Stimulated activated CD8-positive, alpha-beta memory T cell treated with anti-CD3 and anti-CD28 coated beads, Interleukin-2, amount 100 ng/mL, for 1 hour (primary cell): ENCODE measurements at places on chromosomes 5 and 9.

DNA sequence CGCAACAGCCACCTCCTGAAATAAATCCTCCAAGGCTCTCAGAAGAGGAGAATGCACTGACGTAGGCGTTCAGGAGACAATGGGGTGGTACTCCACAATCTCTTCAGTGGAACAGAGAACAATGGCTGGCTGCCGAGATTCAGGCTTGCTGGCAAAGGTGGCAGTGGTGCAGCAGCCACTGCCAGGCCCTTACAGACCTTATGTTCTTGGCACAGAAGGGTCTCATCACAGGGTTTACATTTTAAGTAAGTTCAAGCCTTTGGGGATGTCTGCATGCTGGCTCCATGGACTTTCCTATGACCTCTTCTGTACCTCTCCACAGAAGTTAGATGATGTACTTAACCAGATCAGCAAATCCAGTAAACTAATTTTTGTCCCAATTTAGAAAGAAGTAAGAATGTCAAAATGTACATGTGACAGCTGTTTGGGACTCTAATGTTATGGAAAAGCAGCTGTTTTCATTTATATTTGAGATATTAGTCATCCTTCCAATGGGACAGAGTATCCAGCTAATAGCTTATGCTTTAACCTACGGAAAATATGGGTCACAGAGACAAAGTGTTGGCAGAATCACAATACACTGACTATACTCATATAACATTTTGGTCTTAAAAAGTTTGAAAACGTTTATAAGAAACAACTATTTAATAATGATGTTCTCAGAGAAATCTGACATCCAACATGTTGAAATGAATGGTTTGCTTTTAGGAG, 180.9 kb downstream of the MAPKAP1 start:
- DNase-seq: no peak

GRCh38 chr5:163773226-163773625, 267.8 kb downstream of the MAT2B start:
- DNase-seq: no peak

DNA sequence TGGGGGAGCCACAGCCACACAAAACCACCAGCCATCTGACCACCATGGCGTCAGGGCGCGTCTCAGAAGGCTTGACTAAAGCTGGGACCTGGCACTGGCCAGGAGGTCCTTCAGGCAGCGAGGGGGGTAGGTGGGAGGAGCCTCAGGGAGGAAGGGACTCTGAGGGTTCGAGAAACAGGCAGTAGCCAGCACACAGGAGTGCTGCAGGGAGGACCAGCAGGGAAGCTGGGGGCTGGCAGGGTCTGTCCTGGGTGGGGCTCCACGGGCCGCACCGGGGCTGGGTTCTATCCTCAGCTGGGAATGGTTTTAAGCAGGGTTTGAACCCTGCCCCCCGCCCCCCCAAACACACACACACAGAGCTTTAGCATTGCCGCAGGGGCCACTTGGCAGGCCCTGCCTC, 7.4 kb downstream of the FAM163B start:
- no peak for DNase-seq

GRCh38 chr5:65121880-65122436, 353.2 kb downstream of the CWC27 start:
- DNase-seq: no peak

DNA sequence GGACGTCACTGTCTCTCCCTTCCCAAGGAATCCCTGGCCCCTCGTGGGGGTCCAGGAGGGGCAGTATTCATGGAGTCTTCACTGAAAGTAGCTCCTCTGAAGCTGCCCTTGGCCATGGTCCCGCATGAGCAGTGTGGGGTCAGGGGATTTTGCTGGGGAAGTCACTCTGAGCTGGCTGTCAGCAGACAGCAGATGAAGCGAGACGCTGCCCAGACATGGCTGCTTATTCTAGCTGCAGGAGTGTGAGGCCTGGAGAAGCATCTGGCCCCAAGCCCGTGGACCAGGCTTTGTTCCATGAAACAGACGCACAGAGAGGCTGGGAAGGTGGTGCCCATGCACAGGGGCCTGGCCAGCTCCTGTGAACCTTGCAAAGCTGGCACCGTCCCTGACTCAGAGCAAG, 21.5 kb upstream of the ASS1 start:
- no peak for DNase-seq

- no peak for DNase-seq
Observed at GRCh38 chr5:81830596-81830995, 79.7 kb upstream of the SSBP2 start.

- no peak for DNase-seq
Observed at GRCh38 chr9:124124729-124125650, 113.4 kb downstream of the LHX2 start.

DNA sequence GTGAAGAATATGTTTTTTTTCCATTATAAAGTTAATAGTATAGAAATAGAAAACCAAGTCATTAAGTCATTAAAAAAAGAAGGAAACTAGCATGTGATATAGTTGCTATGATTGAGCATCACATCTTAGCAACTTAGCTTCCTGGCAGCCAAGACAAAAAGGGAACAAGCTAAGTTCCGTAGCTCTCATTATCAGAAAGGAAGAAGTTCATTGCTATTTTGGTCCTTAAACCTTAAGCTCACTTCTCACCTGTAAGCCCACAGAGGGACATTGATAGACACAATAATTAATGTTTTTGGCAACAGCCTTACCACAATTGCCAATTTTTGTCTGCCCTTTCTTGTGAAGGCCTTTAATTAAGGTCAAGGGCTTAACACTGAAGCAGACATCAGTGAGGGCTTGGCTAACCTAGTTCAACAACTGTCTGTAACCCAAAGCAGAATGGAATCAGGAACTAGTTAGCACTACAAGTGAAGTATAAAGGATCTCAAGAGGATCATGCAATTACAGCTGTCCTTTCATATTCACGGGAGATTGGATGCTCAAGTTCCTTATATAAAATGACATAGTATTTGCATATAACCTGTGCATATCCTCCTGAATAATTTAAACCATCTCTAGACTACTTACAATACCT, 24.0 kb upstream of the KLF4 start:
- no peak for DNase-seq

GRCh38 chr9:91302831-91303230, 58.9 kb downstream of the AUH start:
- DNase-seq: no peak

- DNase-seq: no peak
Observed at GRCh38 chr5:129358069-129358468, 102.0 kb upstream of the ADAMTS19 start.
